ENCODE measurements at places on chromosomes 12 and 14.

DNA sequence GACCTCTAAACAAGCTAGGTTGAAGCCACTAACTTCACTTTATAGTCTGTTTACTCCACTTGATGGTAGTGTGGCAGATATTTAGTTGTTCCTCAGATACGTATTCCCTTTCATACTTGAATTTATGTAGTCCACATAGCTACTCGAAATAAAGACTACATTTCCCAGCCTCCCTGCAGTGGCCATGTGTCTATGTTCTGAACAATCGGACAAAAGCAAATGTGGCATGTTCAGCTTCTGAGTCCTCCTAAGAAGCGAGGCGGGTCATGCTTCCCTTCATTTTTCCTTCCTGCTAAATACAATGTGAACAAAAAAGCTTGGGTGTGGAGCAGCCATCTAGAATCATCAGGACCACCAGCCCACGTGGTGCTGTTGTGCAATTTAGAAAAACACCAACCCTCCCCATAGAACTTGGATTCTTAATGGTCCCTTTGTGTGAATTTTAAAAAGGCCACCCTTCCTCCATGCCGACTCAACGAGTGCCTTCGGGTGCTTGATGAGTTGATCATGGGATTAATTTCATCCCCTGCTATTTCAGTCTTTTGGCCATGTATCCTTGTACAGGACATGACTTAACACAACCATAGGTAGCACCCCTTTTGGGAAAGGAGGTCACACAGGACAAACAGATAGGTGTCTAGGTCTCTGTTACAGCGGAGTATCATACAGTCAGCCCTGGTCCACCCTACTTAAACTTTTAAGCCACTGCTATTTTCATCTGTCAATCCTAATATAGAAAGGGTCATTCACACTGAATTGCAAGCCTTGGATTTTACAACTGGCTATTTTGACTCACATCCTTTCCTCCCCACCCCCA is 60.7 kb downstream of the ZFC3H1 start:
- DNase-seq, result no peak

GRCh38 chr12:3389986-3390385 is 101.0 kb upstream of the PRMT8 start:
- peak; percentile 33 for DNase-seq

- DNase-seq, result no peak
These were observed 104.8 kb downstream of the DPF3 start for GRCh38 chr14:72788972-72789728.

DNA sequence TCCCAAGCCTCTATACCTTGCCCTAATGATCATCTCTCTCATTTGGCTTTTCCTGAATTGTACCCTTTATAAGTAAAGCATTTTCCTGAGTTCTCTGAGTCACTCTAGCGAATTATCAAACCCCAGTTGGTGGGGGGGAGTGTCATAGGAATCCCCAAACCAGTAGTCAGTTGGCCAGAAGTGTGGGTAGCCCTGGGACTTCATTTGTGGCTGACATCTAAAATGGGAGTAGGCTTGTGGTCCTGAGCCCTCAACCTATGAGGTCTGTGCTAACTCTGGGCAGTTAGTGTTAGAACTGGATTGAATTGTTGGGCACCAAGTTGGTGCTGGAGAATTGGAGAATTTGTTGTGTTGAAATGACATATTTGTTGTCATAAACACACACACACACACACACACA is 91.3 kb downstream of the BBS10 start:
- no peak for DNase-seq

DNA sequence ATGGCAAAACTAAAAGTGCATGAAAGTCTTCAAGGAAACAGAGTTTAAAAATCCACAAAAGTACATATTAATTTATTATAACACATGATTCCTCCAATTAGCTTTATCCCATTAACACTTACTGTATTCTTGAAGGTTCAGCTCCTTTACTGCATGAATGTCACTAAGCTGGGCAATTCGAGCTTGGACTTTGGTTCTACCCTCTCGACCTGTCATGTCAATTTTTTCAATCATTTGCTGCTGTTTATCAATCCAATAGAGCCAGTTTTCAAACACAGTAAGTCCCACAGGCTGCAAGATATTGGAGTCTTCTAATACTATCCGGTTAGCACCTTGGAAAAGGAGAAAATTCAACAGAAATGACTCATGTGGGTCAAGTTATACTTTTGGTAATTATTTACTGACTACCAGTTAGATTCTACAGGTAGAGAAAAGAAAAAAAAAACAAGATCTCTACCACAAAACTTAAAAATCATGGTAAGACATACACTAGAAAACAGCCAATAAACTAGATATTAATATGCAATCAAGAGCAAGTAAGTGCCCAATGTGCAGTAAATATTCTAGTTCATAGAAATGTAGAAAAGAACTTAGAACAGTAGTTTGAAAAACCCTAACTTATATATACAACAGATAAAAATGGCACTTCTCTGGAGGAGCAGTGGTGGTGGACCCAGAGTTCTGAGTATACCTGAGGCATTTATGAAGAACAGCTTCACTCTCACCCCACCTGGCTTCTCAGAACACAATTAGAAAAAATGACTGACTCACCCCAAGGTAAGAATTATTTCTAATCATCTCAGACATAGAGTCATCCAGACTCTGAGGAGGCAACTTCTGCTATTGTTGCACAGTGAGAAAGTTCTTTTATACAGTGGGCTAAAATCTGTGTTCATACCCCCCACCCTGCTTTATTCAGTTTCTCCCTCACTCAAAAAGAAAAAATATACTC is 67.7 kb downstream of the BCL2L14 start:
- DNase-seq, result no peak

DNA sequence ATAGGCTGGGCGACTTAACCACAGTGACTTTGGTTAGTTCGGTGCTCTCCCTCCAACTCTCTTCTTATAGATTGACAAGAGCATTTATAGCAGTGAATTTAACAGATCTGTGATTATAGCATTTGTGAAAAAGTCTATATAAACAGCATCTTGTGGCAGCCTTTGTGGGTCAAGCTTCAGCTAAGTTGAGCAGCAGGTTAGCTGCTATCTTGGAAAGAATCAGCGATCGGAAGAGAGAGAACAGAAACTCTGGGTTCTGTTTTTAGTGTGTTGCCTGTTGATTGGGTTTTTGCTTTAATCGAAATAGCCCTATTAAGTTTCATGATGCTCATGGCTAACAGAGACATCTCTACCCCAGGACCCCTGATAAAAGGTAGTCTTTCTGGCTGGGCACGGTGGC is 20.2 kb downstream of the EVL start:
- no peak for DNase-seq

- DNase-seq, result no peak
These were observed 274.2 kb downstream of the FUT8 start for GRCh38 chr14:65686761-65687160.

GRCh38 chr12:100345020-100345767 is 11.7 kb upstream of the SLC17A8 start:
- DNase-seq, result no peak

- DNase-seq, result no peak
These were observed 10.2 kb upstream of the YARS2 start for GRCh38 chr12:32765906-32766305.

DNA sequence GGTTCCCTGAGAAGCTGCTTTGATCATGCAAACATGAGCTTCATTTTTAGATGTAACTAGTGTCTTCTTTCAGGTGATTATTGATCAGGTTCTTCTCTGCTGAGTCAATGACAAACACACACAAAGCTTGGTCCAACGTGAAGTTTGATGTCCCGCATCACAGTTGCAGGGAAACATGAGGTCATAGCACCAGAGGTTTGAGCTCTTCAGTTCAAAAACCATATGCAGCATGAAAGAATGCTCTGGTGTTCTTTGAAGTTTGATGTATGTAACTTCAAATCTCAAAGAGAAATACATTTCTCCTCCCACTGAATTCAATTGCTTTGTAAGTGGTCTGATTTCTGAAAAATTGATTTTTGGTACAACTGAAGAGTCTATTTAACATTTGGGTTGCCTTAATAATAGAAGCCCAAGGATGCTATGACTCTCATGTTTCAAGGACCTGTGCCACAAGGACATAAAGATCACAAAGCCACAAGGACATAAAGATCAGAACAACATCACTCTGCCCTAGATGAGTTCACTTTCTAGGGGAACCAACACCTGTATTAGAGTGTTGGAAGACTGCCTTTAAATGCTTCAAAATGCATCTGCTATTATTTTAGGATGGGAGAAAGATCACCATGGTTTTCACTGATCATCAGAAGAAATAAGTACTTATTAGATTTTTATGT is 31.1 kb upstream of the AMIGO2 start:
- DNase-seq, result no peak

GRCh38 chr14:74326369-74327152 is 21.7 kb upstream of the VRTN start:
- peak; percentile 35 for DNase-seq

DNA sequence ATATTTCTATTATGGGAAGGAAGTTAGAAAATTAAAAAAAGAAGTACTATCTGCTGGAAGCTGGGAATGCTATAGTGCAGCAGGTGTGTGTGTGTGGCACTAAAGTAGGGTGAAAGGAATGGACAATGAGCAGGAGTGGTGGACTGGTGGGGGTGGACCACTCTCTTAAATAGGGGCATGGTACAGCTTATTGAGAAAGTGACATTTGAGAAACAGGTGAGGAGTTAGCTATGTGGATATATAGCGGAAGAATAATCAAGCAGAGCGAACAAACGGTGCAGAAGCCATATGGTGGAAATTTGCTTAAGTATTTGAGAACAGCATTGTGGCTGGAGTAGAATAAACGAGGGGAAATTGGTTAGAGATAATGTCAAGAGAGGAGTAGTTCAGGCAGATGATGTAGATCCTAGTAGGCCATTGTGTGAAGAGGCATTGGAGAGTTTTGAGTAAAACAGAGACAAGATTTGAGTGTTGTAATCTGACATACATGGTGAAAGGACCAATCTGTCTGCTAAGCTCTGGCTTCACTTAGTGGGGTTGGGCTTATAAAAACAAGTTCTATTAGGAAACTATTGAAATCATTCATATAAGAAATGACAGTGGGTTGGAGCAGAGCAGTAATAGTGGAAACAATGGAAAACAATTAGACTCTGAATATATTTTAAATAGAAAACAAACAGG is 149.2 kb upstream of the SYT10 start:
- DNase-seq, result no peak

DNA sequence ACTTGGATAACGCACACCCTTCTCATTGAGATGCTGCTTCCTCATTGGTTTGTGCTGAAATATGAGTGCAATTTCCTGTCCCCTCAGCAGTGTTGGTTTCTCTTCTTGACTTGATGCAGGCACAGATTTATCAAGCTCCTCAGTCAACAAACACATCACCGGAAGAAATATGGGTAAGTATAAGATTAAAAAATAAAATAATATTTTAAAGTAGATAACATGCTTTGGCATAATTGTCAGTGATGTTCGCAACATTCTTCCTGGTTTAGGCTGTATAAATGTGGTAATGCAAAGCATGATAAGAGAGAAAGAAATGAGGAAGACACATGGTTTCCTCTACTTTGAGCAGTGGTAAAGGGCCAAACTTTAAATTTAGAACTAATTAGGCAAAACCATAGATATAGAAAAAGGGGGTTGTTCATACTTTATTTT is at the start of gene GPR65:
Gene GPR65 (plus strand): TSS at position 86 of the 432 bp plus-strand sequence. CDS start 5,713 bp downstream, outside the sequence.
- DNase-seq, result peak; percentile 63

GRCh38 chr12:120628919-120629318 is 11.5 kb upstream of the CABP1 start:
- no peak for DNase-seq

DNA sequence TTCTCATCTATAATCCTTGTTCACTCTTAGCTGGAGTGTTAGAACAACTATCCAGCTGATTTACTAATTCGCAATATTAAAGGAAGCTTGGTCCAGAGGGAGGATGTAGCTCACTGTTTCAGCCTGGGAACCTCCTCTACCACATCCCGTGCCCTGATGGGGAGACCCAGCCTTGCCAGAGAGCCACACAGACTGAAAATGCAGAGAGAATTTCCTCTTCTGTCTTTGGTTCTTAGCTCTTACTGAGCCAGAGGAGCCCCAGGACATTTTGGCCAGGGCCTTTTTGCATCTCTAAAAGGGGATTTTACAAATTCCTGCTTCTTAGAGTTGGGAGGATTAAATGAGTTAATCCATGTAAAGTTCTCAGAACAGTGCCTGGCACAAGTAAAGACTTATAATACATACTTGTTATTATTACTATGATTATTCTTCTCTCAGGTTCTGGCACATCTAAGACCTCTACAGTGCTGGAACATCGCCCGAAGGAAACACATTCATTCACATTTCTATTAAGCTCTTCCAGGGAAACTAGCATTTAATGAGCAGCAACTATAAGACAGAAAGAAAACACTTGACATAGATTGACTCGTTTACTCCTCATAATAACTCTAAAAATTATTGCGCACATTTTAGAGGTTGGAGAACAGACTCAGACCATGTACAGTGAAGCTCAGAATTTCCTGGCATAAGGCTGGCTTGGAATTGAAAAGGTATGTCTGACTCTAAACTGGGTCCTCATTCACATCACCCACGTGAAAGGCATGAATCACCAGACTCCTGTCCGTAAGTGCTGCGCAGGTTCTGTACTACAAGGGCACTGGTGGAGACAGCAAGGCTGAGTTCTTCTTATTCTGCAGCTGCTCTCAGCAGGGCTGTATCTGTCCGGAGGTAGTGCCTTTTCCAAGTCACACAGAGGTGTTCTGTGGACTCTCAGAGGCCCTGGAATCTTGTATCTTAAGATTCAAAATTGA is 27.8 kb upstream of the AEBP2 start:
- peak; percentile 83 for DNase-seq

DNA sequence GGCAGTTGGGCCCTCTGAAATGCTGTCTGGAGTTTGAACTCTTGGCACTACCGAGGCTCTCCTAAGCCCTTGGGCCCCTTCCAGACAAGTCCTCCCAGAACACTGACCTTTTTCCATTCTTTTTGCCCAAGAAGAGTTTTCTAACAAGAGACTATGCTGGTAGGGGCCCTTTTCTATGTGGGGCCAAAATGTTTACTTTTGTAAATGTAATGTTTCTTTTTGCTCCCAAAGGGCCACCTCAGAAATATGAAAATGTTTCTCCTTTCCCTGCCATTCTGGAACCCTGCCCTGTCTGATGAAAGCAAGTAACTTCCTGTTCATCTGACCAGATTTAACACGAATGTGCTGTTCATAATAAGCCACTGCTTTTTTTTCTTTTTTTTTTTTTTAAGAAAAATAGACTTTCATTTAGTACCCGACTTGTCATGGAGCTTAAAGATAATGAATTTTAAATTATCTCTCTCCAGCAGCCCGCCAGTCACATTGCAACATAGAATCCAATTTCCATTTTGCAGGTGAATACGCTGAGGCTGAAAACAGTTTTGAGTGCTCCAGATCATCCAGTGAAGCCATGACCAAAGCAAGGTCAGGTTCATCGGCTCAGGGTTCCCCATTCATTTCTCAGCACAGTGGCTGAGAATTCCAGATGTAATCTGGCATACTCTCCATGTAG is 169.9 kb downstream of the DPF3 start:
- DNase-seq, result peak; percentile 42

- DNase-seq, result no peak
These were observed 737.6 kb downstream of the SLC16A7 start for GRCh38 chr12:60333461-60333860.
